Endodermal cell (in vitro differentiated cells): ENCODE measurements at places on chromosomes 11 and 22.

DNA sequence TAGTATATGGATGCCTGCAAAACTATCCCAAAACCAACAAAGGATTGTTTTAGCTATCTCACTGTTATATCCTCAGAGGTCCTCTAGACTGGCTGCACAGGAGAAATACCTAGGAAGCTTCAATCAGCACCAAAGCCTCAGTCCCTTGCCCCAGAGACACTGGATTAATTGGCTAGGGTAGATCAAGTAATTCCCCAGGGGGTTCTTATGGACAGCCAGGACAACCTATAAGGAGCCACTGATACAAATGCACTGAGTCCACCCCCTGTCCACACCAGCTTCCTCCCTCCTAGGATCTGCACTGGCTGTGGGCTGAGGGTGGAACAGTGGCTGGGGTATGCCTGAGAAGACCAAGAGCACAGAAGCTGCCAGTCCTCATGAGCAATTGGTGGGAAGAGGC, 16.3 kb downstream of the ADORA2A start:
- peak; percentile 24 for DNase-seq

- DNase-seq, result no peak
Observed at GRCh38 chr11:1256257-1257045, 33.6 kb downstream of the MUC5B start.

- no peak for DNase-seq
Observed at GRCh38 chr22:17373855-17374254, 4.6 kb downstream of the CECR2 start.

GRCh38 chr11:116910378-116910777, 73.0 kb upstream of the APOA1 start:
- no peak for DNase-seq

DNA sequence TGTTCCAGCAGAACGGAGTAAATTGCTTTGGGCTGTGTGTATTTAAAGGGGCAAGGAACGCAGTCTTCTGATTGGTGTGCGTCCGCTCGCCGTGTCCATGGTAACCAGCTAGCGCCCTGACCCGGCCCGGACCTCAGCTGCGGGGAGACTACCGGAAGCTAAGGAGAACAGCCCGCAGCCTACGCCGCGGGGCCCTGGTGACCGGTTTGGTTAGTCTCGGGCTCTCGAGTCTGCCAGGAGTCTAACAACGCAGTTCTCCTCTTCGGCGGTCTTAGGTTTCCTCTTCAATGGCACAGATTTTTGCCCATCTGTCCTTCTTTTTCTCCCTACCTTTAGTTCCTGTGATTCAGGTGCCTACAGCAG, 3.5 kb upstream of the OR56A3 start:
- DNase-seq, result no peak

DNA sequence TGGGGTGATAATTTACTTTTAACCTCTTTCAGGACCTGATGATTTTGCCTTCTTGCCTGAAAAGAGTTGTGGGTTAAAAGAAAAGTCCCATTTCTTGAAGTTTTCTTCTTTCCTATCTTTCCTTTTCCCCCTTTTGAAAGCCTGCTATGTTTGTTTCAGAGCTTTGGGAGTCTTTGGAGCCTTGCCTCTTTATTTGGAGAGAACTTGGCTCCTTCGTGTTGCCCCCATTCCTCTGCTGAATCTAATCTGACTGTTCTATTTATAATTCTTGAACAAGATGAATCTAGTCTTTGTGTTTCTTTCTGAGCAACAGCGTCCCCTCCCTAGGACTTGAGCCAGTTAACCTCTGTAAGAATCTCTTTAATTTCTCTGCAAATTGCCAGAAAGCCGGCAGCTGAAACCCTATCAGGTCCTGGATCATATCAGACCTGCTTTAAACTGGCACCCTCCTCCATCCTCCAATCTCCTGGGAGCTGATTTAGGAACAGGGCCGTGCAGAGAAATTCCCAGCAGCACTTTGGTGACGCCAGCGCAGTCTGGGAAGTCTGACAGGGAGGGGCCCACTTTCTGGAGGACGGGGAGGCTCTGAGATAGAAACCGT, 289.1 kb upstream of the SORL1-AS1 start:
- DNase-seq, result no peak

- DNase-seq, result no peak
Observed at GRCh38 chr11:113389272-113389671, 1.7 kb downstream of the ANKK1 start.

DNA sequence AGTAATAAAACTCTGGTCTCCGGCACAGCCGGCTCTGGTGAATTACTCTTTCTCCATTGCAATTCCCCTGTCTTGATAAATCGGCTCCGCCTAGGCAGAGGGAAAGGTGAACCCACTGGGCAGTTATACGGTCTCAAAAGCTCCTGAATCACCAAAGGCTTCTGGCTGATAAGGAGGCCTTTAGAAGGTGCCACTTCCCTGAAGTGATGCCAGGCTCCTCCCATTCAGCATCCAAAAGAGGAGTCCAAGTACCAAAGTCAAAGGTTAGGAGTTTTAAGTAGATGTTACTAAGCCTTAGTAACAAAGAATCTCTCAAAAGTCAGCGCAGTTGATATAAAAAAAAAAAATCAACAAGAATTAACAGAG, 11.8 kb upstream of the ALKBH8 start:
- DNase-seq, result no peak

DNA sequence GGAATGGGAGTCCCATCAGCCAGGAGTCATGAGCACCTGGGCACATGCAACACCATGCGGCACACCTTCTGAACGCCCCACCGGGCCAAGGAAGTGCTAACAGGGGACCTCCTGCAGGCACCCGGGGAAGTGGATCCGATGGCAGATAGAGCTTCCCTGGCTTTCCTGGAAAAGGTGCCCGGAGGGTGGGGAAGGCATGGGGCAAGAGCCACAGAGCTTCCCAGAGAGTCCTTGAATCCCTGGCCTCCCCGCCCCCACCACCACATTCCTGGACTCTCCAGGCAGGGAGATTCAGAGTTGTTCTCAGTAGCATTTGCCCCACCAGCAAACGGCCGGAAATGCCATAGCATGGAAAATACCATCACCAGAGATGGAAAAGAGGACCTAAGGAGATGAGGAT, 8.3 kb downstream of the TRIM29 start:
- DNase-seq, result no peak

- no peak for DNase-seq
Observed at GRCh38 chr22:50278956-50279619, 8.9 kb upstream of the MAPK11 start.

DNA sequence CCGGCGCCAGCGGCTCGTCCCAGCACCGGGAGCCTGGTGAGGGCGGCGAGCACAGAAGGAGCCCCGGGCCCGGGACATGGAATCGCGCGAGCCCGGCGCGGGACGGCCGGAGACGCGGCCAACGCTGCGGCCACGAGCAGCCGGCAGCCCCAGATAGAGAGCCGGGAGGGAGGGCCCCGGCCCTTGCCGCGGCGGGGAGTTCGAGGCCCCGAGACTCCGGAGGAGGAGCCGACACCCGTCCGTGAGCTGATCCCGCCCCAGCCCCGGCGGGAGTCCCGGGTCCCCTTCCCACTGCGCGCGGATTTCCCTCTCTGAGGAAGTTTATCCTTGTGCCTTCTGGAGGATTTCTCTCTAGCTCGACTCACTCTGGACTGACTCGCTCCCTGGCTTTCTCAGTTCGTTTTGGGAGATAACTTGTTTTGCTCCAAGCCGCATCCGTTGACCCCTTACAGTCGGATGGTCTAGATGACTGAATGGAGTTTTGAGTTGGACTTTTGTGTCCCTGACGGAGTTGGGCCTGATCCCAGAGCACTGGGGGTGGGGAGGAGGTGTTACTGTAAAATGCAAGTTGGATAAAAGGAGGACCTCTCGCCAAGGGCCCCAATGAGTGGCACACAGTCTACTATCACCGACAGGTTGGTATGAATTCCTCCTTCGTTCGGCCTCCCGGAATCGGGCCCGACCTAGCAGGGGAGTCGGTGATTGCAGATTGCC, 585 bp downstream of the ARHGEF12 start:
- peak; percentile 86 for DNase-seq

GRCh38 chr11:128271401-128271800, 316.0 kb downstream of the ETS1 start:
- no peak for DNase-seq

DNA sequence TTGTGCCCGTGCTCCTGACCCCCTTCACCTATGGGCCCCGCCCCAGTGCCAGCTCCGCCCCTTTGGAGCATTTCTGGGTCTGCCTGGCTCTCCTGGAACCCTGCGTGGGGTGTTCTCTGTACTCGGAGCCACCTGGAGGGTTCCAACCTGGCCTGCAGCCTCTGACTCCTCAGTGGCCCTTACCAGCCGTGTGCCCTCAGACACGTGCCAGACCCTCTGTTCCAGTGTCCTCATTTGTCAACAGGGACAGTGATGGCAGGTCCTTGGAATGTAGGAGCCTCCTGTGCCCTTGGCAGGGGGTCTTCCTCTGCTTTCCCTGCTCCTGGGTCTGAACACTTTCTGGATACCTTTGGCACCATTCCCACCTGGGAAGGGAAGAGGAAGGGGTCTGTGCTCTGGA, 96.4 kb downstream of the CACNA1I start:
- DNase-seq, result peak; percentile 78

DNA sequence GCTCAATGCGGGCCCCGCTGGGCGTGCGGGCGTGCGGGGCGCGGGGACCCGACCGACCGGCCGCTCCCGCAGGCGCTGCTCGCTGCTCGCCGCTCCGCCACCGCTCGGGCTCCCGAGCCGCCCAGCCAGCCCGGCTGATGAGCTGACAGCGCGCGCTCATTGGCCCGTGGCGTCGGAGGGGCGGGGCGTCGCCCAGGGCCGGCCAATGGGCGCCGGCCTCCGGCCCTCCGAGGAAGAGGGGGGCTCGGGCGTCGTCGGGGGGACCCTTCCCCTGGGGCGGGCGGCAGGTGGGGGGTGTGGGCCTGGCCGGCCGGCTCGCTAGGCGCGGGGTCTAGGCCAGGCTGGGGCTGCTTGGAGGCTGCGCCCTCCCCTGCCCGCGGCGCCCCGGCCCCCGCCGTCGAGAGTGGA, at the start of gene SCUBE1:
TSS of gene SCUBE1 (minus strand) at position 111 of the 408 bp plus-strand sequence. CDS start 111 bp downstream, outside the sequence.
- peak; percentile 91 for DNase-seq

DNA sequence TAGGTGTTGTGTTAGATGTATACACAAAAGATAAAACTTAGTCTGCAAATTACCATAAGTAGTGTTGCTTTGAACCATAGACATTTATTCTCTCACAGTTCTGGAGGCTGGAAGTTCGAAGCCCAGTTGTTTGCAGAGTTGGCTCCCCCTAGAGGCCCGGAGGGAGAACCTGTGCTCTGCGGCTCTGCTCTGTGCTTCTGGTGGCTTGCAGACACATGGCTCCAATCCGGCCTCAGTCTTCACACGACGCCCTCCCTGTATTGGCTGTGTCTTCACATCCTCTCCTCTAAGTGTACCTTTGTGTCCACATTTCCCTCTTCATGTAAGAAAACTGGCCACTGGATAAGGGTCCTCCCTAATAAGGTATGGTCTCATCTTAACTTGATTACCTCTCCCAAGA, 128.4 kb downstream of the OPCML start:
- DNase-seq, result peak; percentile 77

GRCh38 chr11:65417702-65418430, 4.7 kb upstream of the NEAT1 start:
- DNase-seq, result no peak

DNA sequence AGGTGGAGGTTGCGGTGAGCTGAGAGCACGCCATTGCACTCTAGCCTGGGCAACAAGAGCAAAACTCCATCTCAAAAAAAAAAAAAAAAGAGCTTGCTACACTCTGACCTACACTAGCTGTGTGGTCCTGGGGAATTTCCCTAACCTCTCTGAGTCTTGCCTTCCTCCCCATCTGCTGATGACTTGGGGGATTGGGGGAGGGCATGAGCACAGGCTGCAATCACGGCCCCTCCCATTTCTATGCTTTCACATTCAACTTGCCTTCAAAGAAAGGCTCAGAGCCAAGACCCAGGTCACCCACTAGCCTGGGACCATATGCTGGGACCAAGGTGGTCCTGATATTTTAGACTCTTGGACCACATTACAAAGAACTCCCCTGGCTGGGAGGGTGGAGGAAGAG, 39.8 kb upstream of the TEF start:
- DNase-seq, result no peak

GRCh38 chr22:24101966-24102365, 79.3 kb upstream of the SUSD2 start:
- DNase-seq, result no peak

DNA sequence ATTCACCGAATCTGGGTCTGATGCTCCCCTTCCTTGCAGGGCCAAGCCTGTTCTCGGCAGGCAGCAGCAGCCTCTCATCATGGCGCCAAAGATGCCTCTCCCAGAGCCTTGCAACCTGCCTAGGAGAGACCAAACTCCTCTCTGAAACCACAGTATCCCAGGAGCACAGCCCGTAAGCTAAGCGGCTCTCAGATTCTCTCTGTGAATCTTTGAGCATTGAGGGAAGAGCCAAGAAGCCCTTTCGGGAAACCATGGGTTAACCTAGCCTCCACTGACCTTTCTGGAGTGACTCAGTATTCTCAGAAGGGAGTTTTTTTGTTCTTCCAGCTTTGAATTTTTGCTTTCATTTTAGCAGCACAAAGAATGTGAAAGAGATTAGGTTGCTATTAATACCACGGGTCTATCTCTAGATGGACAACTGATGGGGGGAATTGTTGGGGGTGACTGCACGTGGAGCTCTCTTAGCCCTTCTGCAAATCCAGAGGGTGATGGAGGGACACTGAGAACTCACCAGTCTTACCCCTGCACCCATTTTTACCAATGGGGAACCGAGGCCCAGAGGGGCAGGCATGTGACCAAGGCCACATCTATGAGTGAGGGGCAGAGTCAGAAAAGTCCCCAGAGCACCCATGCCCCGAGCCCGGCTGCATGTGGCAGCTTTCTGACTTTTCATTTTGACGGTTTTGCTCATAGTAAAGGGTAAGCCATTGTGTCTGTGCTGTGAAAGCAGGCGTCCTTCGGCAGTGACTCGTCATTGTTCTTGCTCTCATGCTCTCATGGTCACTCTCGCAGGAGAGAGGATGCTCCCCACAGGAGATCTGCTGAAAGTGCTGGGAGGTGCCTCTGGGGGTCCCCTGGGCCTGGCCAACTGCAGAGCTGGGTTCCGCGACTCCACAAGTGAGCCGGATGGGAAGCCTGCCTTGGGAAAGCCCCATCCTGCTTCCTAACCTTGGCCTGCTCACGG, 36.0 kb downstream of the IRAG1 start:
- no peak for DNase-seq

DNA sequence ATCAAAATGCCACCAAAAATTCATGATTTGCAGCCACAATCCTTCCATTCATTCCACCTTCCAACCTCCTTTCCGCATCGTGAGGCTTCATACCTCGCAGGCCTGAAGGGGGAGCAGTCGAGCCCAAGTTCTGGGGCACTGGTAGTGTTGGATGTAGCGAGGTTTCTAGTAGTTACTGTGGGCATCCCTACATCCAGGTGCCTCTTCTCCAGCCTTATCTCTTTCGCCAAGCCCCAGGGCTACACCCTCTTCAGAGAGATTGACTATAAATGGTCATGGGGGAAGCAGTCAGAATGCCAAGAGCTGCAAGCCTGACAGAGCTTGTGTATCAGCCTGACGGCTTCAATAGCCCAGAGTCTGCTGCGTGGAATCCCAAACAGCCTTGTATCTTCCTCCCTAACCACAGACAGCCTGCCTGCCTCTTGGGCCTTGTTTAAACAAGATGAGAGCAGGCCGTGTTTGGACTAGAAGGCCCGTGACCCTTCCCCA, 28.9 kb downstream of the CLMP start:
- DNase-seq, result peak; percentile 94

DNA sequence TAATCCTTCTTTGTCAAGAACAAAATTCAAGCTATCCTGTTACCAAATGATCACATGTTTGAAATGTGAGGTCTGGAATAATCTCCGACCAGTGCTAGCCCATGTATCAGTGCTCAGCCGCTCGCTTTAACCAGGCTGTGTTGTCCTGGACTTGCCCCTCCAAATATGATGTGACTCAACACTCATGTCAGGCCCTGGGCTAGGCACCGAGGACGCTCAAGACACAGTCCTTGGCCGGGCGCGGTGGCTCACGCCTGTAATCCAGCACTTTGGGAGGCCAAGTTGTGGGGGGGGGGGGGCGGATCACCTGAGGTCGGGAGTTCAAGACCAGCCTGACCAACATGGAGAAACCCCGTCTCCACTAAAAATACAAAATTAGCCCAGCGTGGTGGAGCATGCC, 54.1 kb upstream of the WNT7B start:
- DNase-seq, result peak; percentile 36
